ENCODE measurements at places on chromosomes 1 and 21. TPM values are rescaled to one million over a fixed set of nuclear protein-coding genes. Genes with fewer than 3 reads are reported as not detected.

SYTL1 gene
- 29.2 TPM for total RNA-seq

CHI3L1 gene
- 0.44 TPM for total RNA-seq

TSPEAR gene
- total RNA-seq, result not detected

BRINP2 gene
- total RNA-seq, result not detected

ANGPTL3 gene
- total RNA-seq, result not detected

SHE gene
- not detected for total RNA-seq

GPR3 gene
- total RNA-seq, result 0.74 TPM

FCRL5 gene
- total RNA-seq, result not detected

RHOU gene
- total RNA-seq, result 0.17 TPM

LAMC2 gene
- total RNA-seq, result 0.05 TPM

NR1I3 gene
- total RNA-seq, result not detected
